ENCODE measurements at places on chromosomes 1 and 21.

DNA sequence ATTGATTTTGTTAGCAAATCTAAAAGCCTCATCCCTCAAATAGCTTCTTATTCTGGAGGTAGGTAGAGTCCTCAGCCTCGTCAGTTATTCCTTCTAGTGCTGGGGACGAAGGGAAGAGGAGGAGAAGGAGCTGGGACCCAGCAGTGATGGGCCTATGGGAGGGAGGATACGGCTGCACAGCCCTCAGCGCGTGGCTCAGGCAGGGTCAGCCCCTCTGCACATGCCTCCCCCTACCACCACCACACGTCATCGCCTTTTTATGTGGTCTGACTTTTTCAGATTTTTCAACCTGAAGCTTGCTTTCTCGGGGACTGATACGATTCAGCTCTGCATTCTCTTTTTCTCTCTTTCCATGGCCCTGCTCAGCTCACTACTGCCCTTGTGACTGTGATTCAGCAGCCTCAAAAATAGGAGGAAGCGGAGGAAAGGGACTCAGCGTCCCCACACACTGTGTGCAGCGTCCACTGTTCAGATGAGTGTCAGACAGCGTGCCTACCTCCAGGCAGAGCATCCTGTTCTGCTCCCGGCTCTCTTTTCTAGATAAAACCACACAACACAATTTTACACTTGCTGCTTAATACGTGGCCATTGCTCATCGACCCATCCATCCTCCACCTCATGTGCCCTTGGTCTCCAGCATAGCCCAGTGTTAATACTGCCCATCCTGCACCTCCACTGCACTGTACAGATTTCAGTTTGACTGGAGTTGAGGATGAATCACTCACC is 827 bp downstream of the OR2B11 start:
- peak; percentile 60 for DNase-seq

DNA sequence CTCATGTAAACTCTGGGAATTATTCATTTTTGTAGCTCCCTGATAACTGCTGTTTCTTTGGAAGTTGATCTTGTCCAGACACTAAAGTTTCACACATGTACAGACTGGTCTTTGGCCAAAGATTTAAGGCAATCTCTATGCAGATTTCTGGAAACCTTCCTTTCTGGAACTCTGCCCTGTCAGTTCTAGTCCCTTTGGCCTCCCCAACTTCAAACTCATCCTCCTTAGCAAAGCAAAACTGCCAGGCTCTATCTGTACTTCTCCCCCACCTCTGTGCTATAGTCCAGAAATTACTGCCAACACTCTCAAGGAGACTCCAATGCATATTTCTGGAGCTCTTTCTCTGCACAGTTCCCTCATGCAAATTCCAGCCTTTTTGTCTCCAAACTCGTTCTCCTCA is 36.5 kb downstream of the C1orf198 start:
- DNase-seq: no peak

DNA sequence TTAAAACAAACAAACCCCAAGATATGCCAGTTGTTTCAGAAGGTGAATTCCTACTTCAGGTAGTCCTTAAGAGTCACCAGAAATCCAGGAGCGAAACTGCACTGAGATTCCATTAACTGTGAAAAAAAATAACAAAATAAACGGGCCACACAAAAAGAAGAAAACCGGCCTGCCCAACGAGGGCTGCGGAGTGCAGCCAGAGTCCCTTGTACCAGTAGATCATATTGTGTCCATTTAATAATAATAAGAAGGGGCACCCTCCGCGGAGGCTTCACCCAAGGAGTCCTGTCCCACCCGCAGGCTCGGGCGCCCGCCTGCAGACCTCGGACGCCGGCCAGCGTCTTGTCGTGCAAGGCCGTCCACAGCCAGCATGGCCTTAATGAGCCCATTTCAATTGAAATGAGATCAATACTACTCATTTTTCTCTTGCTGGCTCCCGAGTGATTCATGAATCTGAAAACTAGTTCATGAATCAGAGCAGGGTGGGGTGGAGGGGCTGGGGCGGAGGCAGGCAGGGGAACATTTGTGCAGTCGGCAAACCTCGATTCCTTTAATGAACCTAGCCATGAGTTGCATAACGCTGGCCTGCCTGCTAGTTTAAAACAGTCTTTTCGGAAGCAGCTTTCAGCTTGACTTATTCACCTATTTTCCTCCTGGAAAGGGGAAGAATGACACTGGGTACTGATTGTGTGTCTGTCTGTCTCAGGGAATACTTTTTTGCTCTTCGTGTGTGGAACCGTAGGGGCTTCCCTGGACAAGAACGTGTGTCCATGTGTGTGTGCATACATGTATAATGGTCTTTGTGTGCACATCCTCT is 113.1 kb upstream of the IRF2BP2 start:
- peak; percentile 51 for DNase-seq

GRCh38 chr1:37478890-37479254 is 4.5 kb downstream of the ZC3H12A start:
- no peak for DNase-seq

GRCh38 chr1:204108312-204109141 is 35.6 kb downstream of the SOX13 start:
- no peak for DNase-seq

DNA sequence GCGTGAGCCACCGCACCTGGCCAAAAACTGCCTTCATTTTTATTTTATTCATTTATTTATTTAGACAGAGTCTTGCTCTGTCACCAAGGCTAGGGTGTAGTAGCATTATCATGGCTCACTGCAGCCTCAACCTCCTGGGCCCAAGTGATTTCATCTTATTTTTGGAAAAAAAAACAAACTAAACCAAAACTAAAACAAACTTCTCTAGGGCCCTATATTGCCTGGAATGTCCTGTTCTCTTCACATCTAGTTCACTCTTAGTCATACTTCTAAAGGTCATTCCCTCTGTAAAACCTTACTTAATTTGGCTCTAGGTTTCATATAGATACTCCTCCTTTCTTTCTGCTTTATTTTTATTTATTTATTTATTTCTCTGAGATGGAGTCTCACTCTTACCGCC is 15.6 kb downstream of the RPS27 start:
- no peak for DNase-seq

- no peak for DNase-seq
Measured at GRCh38 chr1:15212954-15213291, 34.1 kb upstream of the FHAD1 start.

GRCh38 chr1:44256762-44257554 is 43.7 kb downstream of the DMAP1 start:
- no peak for DNase-seq

- no peak for DNase-seq
Measured at GRCh38 chr21:38490411-38491020, 7.8 kb downstream of the ERG start.

- DNase-seq: no peak
Measured at GRCh38 chr1:31013187-31013864, 52.2 kb downstream of the PUM1 start.
